ENCODE measurements at places on chromosomes 2 and 18.

GRCh38 chr2:7841751-7842150, 840.1 kb upstream of the ID2 start:
- DNase-seq: no peak

GRCh38 chr2:58609326-58609725, 368.2 kb upstream of the FANCL start:
- no peak for DNase-seq

DNA sequence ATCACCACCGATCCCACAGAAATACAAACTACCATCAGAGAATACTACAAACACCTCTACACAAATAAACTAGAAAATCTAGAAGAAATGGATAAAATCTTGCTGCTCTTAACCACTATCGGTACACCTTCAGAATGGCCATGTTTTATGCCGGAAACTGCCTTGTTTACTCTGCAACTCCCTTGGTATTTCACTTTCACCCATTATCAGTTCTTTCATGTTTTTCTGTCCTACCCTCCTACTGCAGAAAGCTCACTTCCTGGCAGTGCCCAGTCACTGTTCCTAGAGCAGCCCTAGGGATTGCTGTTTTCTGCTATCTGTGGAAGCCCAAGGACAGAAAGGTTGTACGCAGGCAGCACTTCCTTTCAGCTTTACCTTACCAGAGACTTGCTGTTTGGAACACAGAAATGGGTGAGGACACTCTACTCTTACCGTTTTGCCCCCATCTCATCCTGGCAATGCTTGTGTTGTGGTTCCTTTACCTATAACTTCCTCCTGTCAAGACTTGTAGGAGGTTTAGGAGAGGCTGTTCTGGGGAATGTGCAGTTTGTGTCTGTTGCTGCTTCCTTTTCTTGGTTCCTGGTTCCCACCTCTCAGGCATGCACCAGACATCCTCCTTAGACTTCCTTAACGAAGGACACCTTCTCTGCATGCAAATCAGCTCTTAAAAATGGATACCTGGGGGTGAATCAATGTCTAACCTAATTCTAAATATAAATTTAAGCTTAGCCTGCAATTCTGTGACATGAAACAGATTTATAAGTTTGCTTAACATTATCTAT, 394.4 kb downstream of the SPAG16 start:
- no peak for DNase-seq

GRCh38 chr2:28606986-28607441, 111.2 kb downstream of the PLB1 start:
- DNase-seq: peak; percentile 22

Data from left hindlimb (tissue), 1 donor.